ENCODE measurements at places on chromosomes 16 and 17.

- no peak for DNase-seq
Measured at GRCh38 chr16:78230832-78231231, 131.4 kb downstream of the WWOX start.

DNA sequence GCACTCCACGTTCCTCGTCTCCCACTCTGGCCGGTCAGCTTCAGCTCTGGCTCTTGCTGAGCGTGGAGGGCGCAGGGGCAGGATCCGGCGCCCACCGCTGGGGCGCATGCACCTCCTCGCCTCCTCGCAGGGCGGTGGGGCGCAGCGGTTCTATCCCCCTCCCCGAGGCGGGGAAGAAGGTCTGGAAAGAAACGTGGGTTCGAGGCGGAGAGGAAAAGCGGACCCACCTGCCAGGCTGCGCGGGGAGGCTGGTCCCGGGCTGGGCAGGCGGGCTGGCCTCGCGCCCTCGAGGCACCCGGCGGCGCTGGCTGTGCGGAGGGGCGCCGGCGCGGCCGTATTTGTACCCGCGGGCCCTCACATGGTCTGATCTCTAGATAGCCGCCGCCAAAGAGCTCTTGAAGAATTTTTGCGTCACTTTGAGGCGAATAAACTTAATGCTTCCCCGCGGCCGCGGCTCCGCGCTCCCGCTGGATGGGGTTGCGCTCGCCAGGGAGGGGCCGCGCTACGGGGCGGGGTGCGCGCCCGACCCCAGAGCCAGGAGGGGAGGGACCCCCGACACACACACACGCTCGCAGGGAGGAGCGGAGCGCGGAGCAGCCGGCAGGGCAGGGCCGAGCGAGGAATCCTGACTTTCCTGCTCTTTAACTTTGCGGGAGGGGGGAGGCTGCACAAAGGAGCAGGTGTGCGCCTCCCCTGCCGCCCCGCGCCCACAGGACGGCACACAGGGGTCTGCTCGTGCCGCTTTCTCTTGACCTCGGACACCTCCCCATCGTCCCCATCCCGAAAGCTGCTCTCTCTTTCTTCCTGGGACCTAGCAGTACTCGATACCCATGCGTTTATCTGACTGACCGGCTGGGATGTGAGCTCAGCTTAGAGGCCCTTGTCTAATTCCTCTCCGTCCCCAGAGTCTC, at the start of gene SLC6A4:
TSS of gene SLC6A4 (minus strand) at position 312 of the 911 bp plus-strand sequence. CDS start 13,739 bp downstream, outside the sequence.
- DNase-seq, result no peak

- no peak for DNase-seq
Measured at GRCh38 chr16:50999181-50999580, 151.9 kb downstream of the SALL1 start.

DNA sequence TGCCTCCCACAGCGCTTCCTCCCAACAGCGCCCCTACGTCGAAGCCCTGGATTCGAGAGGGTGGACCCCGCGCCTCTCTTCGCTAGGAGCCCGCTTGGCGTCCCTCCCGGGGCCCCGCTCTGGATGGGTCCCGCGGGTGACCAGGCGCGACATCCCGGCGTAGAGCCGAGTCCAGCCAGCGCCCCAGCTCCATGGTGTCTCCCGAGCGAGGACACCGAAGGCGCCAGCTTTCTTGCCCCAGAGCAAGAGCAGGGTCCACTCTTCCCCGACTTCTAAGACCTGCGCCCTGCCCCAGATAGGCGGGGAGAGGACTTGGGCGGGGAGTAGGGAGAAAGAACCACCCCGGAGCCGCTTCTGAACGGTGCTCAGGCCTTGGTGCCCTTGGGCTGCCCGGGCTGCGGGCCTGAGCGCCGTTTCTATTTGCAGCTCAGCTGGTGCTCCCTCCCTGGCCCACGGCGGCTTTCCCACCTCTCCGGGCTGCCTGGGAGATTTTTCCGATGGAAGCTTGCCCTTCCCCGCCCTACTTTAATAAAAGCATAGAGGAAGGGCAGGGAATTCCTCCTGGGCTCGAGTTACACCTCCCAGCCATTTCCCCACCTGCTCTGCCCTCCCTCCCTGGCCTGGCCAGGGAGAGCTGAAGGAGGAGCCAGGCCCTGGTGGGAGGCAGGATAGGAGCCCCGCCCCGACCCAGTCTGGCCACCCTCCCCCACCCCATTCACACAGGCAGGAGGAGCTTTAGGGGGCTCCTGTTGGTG, 1.8 kb downstream of the MMP15 start:
- no peak for DNase-seq

- peak; percentile 41 for DNase-seq
Measured at GRCh38 chr16:84718-85406, 6.8 kb downstream of the MPG start.

GRCh38 chr17:12358477-12358876, 307.2 kb upstream of the MYOCD start:
- no peak for DNase-seq

DNA sequence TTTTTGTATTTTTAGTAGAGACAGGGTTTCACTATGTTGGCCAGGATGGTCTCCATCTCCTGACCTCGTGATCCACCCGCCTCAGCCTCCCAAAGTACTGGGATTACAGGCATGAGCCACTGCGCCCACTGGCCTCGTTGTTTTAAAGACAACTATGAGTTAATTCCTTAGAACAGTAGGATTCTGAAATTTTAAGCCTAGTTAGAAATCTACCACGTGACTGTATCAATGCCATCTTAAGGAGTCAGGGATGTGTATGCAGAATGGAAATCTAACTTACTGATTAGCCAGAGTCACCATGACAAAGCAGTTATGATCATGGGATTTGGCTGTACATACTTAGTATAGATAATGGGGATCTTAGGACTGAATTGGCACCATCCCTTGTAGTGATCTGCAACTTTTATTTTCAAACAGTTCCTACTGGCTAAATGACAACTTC, 2.8 kb downstream of the CEP20 start:
- DNase-seq, result no peak

GRCh38 chr17:79844869-79845600, 5.8 kb upstream of the CBX4 start:
- DNase-seq, result no peak

DNA sequence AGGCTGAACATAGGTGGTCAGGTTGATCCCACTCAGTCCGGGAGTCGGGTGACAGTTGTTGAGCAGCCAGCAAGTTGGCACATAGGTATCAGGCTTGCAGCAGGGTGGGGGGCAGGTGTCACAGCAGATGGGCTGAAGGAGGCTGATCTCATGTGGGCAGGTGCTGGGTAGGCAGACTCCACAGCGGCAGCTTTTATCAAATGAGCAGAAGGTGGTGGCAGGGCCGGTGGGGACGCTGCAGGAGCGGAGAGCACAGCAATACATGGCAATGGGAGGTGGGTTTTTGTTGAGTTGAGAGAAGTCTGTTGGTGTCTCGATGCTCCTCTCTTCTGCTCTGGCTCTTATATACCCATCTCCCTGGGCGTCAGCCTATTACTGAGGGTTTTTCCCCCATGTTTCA, at the start of gene KRTAP3-1:
TSS of gene KRTAP3-1 (minus strand) at position 318 of the 400 bp plus-strand sequence. CDS start at position 264, 54 bp downstream.
- DNase-seq, result no peak

GRCh38 chr16:10114409-10114808, 67.8 kb downstream of the GRIN2A start:
- no peak for DNase-seq

DNA sequence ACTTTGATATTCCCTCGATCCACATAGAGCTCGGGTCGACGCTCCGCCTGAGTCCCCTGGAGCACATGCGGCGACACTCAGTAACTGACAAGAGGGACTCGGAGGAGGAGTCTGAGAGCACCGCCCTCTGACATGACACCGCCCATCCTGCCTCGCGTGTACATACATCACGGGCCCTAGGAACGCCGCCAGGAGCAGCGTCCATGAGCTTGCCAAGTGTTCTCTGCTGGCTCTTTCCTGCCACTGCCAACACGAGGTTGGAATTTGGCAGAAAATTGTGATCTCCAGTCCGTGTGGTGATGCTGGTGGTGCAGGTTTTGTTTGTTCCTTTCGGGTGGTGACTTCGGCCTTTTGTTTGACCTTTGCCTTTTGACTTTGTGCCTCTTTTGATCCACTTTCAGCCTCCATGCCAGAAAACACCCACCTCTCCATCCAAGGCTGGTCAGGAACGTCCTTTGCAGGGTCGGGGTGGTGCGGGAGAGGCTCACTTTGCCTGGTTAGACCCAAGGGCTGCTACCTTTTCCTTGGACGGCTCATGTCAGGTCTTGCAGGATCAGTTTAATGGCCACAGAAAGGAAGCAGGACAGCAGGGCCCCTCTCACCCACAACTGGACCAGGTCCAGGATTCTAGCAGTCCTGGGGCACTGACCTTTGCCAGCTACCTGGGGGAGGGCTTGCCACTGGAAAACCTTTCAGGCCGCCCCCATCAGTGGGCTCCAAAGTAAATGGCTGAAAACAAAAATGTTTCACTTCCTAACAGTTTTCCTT, 27.6 kb downstream of the ELAC2 start:
- DNase-seq, result no peak

GRCh38 chr17:38892620-38893019, 22.8 kb downstream of the LASP1 start:
- DNase-seq, result no peak

- DNase-seq, result no peak
Measured at GRCh38 chr16:51197953-51198748, 47.1 kb upstream of the SALL1 start.

DNA sequence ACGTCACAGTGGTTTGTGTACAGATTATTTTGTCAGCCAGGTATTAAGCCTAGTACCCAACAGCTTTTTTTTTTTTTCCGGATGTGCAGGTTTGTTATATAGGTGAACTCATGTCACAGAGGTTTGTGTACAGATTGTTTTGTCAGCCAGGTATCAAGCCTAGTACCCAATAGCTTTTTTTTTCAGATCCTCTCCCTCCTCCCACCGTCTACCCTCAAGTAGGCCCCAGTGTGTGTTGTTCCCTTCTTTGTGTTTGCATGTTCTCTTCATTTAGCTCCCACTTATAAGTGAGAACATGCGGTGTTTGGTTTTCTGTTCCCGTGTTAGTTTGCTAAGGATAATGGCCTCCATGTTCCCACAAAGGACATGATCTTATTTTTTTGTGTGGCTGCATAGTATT, 19.9 kb downstream of the RPTOR start:
- no peak for DNase-seq

DNA sequence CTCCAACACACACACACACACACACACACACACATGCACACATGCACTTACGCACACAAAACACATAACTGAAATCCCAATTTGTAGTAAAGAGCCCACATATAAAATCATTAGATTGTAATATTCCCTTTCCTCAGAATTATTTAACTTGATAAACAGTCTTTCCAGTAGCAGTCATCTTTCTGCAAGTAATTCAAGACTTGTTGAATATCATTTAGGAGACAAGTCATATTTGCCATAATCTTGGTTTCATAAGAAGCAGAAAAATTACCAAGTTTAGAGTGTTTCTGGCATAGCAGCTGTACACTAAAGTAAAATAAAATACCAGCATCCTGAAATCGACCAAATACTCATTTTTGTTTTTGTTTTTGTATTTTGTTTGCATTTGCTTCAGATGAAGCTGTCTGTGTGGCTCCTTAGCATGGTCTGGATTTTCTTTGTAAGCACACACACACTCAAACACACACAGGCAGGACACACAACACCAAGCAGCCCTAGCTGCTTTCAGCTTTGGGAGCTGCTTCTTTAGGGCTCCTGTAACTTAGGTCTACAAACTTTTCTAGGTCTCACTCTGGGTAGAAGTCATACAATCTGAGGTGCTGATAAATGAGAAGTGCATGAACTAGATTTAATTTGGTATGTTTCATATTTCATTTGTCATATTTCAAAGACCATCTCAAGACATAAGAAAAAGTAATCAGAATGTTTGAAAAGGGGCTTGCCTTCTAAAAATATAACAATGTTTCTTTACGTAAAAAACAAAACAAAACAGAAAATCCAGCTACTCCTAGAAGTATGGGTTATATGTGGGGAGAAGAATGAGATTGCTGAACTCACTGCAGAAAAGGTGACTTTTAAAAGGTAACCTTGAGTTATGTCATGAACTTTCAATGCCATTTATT, 3.0 kb downstream of the SALL1 start:
- no peak for DNase-seq

GRCh38 chr17:10745231-10745630, 15.4 kb upstream of the TMEM220 start:
- no peak for DNase-seq

- DNase-seq, result no peak
Measured at GRCh38 chr17:63480192-63480784, 3.4 kb downstream of the ACE start.

- no peak for DNase-seq
Measured at GRCh38 chr16:31430380-31431052, 2.4 kb upstream of the COX6A2 start.

GRCh38 chr16:48611329-48612137, 1.6 kb upstream of the N4BP1 start:
- no peak for DNase-seq

DNA sequence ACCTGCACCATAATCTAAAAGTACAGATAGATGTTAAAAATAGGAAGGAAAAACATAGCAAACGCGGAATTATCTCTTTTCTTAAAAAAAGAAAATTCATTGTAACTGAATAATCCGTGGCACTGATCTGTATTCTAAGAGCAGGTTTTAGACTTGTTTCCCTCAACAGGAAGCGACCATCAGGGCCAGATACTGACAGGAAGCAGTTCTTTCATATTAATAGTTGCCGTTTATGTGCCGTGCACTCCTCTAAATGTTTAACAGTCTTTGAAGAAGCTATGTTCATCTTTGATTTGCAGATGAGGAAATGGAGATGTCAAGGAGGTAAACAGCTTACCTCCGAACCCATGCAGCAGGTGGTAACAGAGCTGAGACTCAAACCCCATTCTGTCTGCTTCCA, 23.6 kb downstream of the DYNLRB2 start:
- DNase-seq, result no peak

GRCh38 chr16:47013910-47014309, 40.4 kb upstream of the DNAJA2 start:
- DNase-seq, result no peak

- no peak for DNase-seq
Measured at GRCh38 chr16:50188619-50189136, 35.6 kb downstream of the TENT4B start.

DNA sequence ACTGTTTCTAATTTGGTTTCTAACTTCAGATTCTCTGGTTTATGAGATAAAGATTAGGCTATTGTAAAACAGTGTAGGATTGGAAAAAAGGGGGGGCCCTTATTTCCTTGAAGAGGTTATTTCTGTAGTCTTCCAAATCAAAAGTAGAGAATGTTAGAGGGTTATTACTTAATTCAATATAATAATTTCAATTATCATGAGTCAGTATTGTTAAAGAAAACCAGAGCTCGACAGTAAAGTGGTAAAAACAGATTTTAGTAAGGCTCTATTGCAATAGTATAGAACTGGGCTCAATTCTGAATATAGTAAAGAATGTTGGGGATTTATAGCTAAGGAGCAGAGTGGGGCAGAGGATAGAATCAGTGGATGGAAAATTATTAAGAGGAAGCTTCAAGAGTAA, 140.0 kb downstream of the TANC2 start:
- no peak for DNase-seq
